ENCODE measurements at places on chromosomes 12 and 14.

DNA sequence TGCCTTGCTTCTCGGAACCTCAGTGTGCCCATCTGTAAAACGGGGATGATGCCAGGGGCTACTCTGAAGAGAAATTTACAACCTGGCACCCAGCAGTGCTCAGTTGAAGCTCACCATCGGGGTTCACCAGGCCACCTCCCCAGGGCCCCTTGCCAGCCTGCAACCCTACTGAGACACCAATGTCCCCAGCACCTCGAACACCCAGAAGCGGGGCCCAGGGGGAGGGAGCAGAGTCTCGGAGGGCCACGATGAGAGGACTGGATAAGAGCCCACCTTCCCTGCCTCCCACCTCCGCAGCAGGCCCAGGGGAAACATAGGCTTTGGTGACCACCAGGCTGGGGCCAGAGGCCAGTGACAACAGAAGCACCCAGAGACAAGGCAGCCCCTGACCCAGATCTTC, 22.4 kb downstream of the NCOR2 start:
- DNase-seq, result no peak

GRCh38 chr14:23182372-23183157, 895 bp downstream of the SLC7A8 start:
- peak; percentile 54 for DNase-seq

GRCh38 chr14:100713705-100714104, 13.0 kb upstream of the DLK1 start:
- no peak for DNase-seq

DNA sequence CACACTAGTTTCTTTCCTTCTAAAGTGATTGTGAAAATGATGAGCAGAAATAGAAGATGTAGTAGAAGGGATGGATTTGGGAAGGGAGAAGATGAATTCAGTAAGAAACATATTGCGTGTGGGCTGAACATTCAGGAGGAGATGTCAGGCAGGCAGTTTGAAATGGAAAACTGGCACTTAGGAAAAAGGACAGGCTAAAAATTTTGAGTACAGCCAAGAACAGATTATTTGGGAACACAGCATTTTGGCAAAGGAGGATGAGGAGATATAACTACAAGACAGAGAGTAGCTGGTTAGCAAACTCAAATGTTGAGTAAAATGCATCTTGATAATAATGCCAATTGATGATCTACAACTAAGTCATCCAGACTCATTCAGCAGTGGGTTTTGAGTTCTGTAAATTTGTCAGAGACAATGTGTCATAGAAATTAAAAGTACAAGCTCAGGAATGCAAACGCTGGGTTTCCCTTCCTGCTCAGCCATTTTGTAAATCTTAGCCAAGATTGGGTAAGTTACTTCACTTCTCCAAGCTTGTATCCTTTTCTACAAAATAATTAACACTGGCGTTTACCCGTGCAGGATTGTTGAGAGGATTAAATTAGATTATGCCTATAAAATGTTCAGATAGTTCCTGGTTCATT, 255.0 kb downstream of the NAV3 start:
- DNase-seq, result no peak

DNA sequence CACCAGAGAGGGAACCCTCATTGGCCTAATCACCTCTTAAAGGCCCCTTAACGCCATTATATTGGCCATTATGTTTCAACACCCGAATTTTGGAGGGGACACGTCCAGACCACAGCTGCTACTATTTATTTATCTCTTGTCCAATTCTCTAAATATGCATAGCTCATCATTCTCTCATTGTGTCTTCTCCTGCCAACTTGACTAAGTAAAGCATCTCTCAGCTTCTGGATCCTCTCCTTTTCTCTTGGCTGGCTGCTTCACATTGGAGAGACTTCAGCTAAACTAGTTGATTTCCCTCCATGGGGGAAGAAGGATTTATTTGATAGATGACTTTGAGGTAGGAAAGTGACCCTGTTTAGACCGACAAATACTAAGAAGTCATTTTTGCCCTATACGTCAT, 120.4 kb upstream of the KRR1 start:
- no peak for DNase-seq

DNA sequence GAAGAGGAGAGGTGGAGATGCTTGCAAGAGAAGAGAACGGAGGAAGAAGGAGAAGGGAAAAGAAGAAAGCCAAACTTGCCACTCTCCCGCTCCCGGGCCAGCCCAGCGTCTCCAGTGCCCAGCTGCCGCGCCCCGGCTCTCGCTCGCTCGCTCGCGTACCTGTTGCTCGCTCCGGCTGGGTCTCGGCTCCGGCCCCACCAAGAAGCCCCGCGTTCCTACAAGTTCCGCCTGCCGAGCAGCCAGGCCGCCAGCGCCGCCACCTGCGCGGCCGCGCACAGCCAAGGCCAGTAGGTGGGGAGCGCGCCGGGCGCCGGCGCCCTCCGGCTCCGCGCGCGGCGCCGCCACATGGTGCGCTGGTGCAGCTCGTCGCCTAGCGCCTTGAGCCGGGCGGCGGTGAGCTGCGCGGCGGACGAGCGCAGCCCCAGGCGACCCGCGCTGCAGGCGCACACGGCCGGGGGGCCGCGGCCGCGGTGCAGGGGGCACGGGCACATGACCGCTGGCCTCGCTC, 370 bp downstream of the HRK start:
- DNase-seq, result peak; percentile 73

- DNase-seq, result peak; percentile 42
These were observed 46.7 kb downstream of the BORCS5 start for GRCh38 chr12:12403264-12404248.

Measured in trophoblast cell (in vitro differentiated cells and primary cell).